ENCODE measurements at places on chromosomes 3 and 15. TPM values are rescaled to one million over a fixed set of nuclear protein-coding genes. Genes with fewer than 3 reads are reported as not detected.

Gene CNTN4
- not detected for total RNA-seq

Gene DHFR2
- 3.4 TPM for total RNA-seq

Gene ROBO2
- 0.13 TPM for total RNA-seq

Gene IMPG2
- 0.07 TPM for total RNA-seq

Gene COL7A1
- total RNA-seq: 0.13 TPM

Gene ZNF660
- 0.49 TPM for total RNA-seq

Gene SLC51B
- total RNA-seq: not detected

Gene ALG3
- 64.2 TPM for total RNA-seq

Gene SLC9A9
- 1.5 TPM for total RNA-seq

Gene RGMA
- not detected for total RNA-seq

Gene RASGRP1
- under 0.01 TPM for total RNA-seq

Gene GOLGA8Q
- total RNA-seq: not detected

Gene PLA2G4D
- total RNA-seq: not detected

Gene SLC9C1
- total RNA-seq: not detected

Gene CXCR6
- total RNA-seq: not detected

Gene CPA3
- total RNA-seq: 2.3 TPM

Gene KLHL24
- total RNA-seq: 32.7 TPM

Gene RPL35A
- 741 TPM for total RNA-seq

Gene STAC
- 29.0 TPM for total RNA-seq

Gene TMEM89
- total RNA-seq: not detected

Gene AEN
- total RNA-seq: 62.8 TPM

Gene CYP1A2
- total RNA-seq: not detected

Gene PRR23C
- total RNA-seq: not detected

Gene PRR20G
- not detected for total RNA-seq

Gene NXPE3
- total RNA-seq: 6.7 TPM

Gene RNF7
- total RNA-seq: 208 TPM

Gene CGNL1
- 2.5 TPM for total RNA-seq

Gene SERINC4
- 0.05 TPM for total RNA-seq

Gene RBP2
- not detected for total RNA-seq

Gene CCDC13
- not detected for total RNA-seq

Gene RYR3
- not detected for total RNA-seq

Gene IP6K1
- total RNA-seq: 36.9 TPM

Data from mammary microvascular endothelial cell (primary cell).